ENCODE measurements at places on chromosomes 13 and 19.

DNA sequence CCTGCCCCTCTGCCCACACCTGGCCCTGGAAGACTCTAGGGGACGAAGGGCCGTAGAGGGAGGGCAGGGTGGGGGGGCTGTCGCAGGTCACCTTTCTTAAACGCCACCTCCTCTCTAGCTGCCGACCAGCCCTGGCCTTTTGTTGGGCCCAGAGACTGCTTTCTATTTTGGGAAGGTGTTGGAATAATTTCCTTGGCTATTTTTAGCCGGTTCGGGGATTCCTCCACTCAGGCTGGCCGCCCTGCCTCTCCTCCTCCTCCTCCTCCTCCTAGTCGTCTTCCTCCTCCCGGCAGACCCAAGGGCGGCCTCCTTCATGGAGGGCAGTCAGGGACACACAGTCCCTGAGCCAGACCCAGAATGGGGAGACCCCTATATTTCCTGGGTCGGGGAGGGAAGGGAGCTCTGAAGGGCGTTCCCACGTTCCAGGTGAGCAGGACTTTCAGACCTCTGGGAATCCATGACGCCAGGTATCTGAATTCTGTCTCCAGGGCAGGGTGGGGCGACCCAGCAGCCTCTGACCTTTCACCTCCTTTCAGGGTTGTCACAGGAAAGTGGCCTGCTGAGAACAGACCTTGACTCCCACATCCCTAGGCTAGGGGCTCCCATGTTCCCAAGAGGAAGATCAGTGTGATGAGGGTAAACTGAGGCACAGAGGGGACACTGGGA, 19.9 kb downstream of the GADD45B start:
- DNase-seq = no peak

DNA sequence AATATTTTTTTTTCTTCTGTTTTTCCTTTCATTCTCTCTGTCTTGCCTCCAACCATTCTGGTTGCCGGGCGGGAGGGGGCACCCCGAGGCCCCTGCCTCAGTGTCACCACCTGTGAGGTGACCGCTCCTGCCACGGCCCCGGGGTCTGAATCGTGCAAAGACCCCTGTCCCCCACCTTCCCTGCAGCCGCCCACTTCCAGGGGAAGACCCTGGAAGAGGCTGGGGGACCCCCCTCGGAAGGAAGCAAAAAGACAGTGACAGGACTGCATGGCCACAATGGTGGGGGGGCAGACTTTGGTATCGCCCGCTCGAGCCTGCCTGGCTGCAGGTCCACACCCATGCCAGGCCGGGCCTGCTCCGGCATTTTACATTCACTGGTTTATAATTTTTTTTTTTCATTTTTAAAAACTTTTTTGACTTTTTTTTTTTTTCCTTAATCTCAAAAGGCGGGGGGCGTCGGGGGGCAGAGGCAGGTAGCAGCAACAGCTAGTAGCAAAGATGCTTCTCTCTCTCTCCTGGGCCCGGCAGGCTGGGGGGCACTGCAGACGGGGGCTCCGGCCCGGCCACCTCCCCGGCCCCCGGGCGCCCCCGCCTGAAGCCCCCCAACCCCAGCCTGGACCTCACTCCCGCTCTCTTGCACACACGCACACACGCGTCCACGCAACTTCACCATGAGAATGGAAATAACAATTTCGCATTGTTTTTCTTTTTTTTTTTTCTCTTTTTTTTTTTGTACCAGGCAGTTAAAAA, 22.6 kb downstream of the ZBTB7A start:
- no peak for DNase-seq

GRCh38 chr13:102517959-102518358, 78.8 kb upstream of the TPP2 start:
- no peak for DNase-seq

DNA sequence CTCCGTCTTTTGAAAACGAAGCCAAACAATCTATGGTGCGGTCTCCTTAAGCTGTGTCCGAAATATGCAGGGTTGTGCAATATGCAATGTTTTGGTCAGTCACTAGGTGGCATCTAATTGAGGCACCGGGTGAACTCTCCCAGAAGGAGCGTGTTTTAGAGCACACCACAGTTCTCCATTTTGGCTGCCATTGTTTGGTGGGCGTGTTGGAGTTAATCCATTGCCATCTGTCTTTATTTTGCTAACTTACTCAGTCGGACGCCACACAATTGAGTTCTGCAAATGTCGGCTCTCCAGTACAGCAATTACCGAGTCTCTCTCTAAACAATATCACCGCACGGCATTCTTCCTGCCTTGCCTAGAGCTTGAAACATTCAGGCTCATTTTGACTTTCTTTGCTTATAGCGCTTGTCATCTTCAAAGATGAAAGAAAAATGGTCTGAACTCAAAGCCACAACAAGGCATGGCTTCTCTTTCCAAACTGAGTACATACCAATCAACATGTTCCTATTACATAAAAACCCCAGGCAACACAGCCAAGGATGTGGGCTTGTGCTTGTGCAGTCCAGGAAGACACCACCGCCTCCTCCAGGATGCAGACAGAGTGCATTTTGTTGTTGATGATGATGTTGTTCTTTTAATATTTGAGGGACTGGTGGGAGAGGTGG, 182.0 kb upstream of the SERP2 start:
- no peak for DNase-seq

- no peak for DNase-seq
Observed at GRCh38 chr19:19270749-19271571, 2.1 kb downstream of the TM6SF2 start.

DNA sequence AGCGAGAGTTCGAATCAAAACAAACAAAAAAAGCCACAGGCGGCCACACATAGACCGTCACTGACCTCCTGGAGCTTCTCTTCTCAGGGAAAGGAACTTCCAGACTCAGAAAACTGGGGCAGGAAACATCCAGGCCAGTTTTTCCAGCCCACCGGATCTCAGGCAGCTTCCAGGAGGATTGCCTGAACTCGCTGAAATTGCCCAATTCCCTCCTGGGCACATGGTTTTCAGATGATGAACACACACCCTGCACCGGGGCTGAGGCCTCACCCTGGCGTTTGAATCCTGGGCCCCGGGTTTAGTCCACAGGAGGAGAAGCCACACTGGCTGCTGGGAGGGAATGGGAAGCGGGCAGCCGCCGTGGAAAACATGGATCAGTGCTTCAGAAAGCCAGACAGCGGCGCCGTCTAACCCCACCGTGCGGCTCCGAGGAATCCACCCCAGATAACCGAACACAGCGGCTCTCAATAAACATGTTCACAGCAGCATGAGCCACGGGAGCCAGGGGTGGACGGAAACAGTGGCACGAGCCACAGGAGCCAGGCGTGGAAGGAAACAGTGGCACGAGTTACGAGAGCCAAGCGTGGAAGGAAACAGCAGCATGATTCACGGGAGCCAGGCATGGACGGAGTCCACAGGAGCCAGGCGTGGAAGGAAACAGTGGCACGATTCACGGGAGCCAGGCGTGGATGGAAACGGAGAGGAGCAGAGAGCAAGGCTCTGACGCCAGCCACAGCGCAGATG, 18.2 kb upstream of the PTBP1 start:
- DNase-seq = no peak

DNA sequence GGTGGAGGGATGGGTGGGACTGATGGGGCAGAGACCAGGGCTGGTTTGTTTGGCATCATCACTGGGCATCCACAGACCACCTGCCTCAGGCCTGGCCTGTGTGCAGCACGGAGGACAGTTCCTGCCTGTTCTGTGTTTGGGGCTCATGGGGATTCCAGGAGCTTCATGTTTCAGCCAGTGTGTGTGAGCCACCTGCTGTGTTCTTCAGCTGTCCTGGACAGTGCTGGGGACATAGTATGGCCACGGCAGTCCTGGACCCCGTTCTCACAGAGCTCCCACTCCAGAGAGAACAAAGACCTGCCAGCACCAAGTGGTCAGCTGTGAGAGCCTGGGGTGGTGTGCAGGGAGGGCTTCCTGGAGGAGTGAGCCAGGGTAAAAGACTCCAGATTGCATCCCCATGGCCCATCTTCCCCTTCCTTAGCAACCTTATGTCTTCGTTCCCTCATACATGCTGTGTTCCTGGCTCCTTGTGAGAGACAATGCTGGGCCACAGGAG, 2.0 kb upstream of the CCDC97 start:
- no peak for DNase-seq

DNA sequence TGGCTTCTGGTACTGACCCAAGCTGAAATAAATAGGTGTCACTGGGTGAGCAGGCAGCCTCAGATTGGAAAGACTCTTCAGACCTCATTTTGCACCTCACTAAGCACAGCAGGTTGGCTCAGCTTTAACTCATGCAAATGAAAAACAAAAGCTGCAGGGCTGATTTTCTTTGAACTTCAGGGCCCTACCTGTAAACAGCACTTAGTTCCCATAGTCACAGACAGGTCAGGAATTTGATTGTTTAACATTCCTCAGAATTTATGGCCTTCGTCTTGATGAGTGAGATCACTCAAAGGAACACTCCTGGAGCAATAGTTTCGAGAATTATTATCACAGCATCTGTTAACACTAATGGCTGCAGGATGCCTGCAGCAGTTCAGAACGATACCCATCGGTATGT, 718.5 kb downstream of the EFNB2 start:
- no peak for DNase-seq

GRCh38 chr13:73748404-73748803, 385.8 kb downstream of the KLF12 start:
- DNase-seq = no peak

DNA sequence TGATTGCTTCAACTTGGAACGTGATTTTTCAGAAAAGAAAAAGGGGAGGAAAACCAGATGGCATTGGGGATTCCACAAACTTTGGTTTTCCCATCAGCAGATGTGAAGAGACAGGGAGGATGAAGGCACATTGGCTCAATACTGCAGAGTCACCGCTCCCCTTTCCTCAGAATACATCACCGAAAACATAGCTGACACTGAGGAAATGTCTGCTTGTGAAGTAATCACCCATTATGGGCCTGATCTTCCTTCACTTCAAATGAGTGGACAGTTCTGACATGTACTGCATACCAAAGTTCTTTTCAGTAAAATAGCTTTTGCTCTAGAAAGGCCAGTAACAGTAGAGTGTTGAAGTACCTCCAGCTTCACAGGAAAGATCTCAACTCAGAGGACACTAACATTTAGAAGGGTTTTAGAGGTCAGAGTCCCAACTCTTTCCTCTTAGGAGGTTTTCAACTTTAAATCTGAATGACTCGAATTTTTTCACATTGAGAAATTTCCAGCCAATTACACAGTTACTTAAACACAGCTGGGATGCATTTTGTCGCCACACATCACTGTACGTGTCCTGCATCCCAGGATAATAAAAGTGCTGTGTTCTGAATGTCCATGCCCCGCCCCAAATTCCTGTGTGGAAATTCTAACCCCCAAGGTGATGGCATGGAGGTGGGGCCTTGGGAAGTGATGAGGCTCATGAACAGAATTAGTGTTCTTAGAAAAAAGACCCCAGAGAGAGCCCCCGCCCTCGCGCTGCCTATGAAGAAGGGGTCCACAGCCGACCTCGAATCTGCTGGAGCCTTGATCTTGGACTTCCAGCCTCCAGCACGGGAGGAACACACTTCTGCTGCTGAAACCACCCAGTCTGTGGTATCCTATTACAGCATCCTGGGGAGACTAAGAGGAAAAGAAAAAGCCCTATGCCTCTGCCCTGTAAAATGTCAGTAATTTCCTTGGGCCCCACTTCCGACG, 77.7 kb downstream of the COL4A1 start:
- DNase-seq = no peak

- DNase-seq = no peak
Observed at GRCh38 chr13:49443357-49443703, 534 bp downstream of the CAB39L start.

DNA sequence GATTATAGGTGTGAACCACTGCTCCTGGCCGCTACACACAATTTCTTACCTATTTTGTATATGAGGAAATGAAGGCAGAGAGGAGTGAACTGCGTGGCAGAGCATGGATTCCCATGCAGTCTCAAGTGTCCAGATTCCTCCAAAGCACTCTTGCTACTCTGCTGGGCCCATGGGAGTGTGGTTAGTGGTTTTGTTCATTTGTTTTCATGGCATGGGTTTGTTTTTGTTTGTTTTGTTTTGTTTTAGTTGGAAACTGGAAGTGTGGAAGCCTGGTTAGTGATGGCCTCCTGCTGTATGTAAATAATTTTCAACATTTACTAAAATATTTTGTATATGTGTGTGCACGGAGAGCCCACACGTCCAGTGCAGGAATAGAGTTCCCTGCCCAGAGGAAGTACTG, 61.3 kb upstream of the LRCH1 start:
- no peak for DNase-seq

Measured in Panc1 (cell line).